ENCODE measurements at places on chromosomes 2 and 18.

DNA sequence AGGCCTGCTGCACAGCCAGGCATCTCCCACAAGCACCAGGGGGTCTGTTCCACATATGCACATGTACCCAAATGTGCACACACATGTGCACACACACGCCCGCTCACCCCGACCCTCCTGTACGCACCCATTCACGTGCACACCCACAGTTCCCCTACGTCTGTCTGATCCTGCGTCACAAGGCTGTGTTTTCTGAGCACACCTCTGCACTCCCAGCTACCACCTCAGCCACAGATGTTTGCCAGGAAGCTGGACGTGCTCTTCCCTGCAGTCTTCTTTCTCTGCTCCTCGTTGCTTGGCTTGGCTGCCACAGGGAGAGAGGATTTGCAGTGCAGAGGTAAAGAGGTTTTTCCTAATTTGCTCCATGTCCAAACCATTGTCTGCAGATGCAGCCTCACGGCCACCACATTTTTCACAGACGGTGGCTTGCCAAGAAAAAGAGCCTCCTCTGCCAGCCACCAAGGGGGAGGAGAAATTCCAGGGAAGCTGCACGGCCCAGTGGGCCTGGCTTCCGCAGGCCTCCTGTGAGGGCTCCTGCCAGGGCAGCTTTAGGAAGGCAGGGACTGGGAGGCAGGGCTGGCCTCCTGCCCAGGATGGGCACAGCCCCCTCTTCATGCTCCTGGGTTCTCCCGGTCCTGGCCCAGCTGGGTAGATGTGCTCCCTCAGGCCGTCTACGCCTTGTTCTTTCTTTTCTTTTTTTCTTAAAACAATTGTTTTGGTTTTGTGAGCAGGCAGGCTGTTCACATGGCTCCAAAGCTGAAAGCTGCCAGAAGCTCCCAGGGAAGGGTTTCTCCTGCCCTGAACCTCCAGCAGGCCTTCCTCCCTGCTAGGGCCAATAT is 29.3 kb upstream of the HS6ST1 start:
- H3K27me3 ChIP-seq: no peaks in the 10 kb centered on the region
- no peaks in the 10 kb centered on the region for H3K4me1 ChIP-seq
- no peaks in the 10 kb centered on the region for H3K36me3 ChIP-seq
- no peak overlapping the region for H3K4me3 ChIP-seq
- no peak overlapping the region for H3K27ac ChIP-seq

- no peaks in the 10 kb centered on the region for H3K27me3 ChIP-seq
- H3K36me3 ChIP-seq: no peaks in the 10 kb centered on the region
- no peak for DNase-seq
- H3K27ac ChIP-seq: no peak overlapping the region
Observed at GRCh38 chr2:165872101-165872791, 78.2 kb upstream of the GALNT3 start.

DNA sequence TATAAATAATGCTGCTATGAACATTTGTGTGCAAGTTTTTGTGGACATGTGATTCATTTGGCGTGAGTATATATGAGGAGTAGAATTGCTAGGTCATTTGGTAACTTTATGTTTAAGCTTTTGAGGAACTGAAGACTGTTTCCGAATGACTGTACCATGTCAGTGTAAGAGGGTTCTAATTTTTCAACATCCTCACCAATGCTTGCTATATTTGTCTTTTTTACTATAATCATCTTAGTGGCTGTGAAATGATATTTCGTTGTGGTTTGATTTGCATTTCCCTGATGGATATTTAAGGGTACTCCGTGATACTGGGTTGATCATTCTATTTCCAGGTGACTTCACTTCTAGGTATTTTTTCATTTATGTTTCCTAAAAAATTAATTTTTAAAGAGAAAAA is 241.1 kb downstream of the BCL2 start:
- no peaks in the 10 kb centered on the region for H3K36me3 ChIP-seq
- no peaks in the 10 kb centered on the region for H3K27me3 ChIP-seq
- no peak overlapping the region for H3K27ac ChIP-seq

- H3K27ac ChIP-seq: no peak overlapping the region
- DNase-seq: no peak
- H3K4me3 ChIP-seq: no peak overlapping the region
- no peaks in the 10 kb centered on the region for H3K4me1 ChIP-seq
- no peaks in the 10 kb centered on the region for H3K36me3 ChIP-seq
- H3K27me3 ChIP-seq: no peaks in the 10 kb centered on the region
Observed at GRCh38 chr2:204027091-204027490, 90.5 kb downstream of the ICOS start.

DNA sequence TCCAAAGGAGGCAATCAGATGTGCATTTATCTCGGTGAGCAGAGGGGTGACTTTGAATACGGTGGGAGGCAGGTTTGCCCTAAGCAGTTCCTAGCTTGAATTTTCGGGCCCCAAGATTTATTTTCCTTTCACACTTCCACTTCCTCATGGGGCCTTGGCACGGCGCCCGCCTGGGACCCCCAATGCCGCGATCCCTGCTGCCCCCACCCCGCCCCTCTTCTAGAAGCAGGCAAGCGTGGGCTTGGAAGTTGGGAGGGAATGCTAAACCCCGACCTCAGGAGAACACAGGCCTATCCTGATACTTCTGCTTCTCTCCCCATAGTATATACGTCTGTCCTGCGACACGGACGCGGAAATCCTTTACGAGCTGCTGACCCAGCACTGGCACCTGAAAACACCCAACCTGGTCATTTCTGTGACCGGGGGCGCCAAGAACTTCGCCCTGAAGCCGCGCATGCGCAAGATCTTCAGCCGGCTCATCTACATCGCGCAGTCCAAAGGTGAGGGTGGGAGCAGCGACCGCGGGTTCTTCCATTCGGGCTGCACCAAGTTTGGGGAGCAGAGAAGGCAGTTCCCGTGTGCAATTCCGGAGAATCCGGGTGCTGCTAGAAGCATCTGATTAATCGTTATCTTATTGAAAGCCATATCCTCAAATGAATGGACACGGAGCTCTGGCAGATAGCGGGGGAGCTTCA is 21.6 kb downstream of the TRPM8 start:
- no peak for DNase-seq
- no peaks in the 10 kb centered on the region for H3K36me3 ChIP-seq
- H3K4me1 ChIP-seq: peaks cover 22% of the 10 kb centered on the region
- no peak overlapping the region for H3K27ac ChIP-seq
- H3K4me3 ChIP-seq: no peak overlapping the region

DNA sequence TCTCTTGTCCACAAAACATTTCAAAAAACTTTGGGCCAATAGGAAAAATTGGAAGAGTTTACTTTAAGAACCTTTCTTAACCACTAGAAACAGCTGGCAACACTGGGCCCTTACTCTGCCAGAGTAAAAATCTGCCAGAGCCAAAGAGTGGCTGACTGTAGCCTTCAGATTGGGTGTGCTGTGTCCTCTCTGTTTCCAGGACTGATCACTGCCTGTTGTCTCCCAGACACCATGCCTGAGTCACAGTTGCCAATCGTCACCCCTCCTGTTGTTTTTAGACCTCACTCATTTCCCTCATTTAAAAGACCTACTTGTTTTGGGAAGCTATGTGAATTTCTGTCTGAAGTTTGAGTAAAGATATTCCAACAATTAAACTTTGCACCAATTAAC is 159.1 kb downstream of the PPP1R1C start:
- no peak for DNase-seq
- no peaks in the 10 kb centered on the region for H3K4me1 ChIP-seq
- no peak overlapping the region for H3K4me3 ChIP-seq
- H3K27ac ChIP-seq: no peak overlapping the region
- no peaks in the 10 kb centered on the region for H3K27me3 ChIP-seq

- H3K27ac ChIP-seq: no peak overlapping the region
- no peaks in the 10 kb centered on the region for H3K4me1 ChIP-seq
- H3K4me3 ChIP-seq: no peak overlapping the region
- no peaks in the 10 kb centered on the region for H3K27me3 ChIP-seq
- H3K36me3 ChIP-seq: 0 out of 2 replicates have a peak, but pooled peaks cover 16% of the 10 kb centered on the region
Observed at GRCh38 chr2:237717366-237718276, 81.0 kb upstream of the RBM44 start.

- no peak overlapping the region for H3K27ac ChIP-seq
- no peaks in the 10 kb centered on the region for H3K27me3 ChIP-seq
- H3K36me3 ChIP-seq: peaks cover 18% of the 10 kb centered on the region
- H3K4me1 ChIP-seq: peaks cover 14% of the 10 kb centered on the region
Observed at GRCh38 chr2:27219091-27219490, 1.9 kb downstream of the CAD start.

DNA sequence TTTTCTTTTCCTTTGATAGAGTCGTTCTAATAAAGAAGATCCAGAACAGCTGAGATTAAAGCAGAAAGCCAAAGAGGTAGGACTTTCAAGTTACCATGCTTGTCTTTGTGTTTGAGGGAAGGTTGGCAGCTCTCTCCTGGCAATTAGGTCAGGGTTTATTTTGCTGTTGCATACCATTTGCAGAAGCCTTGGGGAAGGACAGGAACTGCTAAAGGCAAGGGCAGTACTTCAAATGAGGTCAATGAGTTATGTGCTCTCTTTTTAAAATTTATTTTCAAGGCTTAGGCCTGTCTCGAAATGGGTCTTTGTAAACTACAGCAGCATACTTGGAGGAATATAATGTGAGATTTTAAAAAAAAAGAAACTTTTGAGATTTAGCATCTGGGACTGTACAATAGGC is 108.9 kb downstream of the TAF4B start:
- H3K27ac ChIP-seq: no peak overlapping the region
- no peaks in the 10 kb centered on the region for H3K36me3 ChIP-seq
- no peak for DNase-seq
- no peaks in the 10 kb centered on the region for H3K27me3 ChIP-seq

- H3K27ac ChIP-seq: no peak overlapping the region
- no peaks in the 10 kb centered on the region for H3K36me3 ChIP-seq
- H3K27me3 ChIP-seq: peaks cover 79% of the 10 kb centered on the region
Observed at GRCh38 chr2:60317844-60318243, 235.6 kb downstream of the BCL11A start.

- no peak for DNase-seq
- H3K27me3 ChIP-seq: no peaks in the 10 kb centered on the region
- no peaks in the 10 kb centered on the region for H3K4me1 ChIP-seq
Observed at GRCh38 chr2:39225567-39225966, 18.2 kb downstream of the CDKL4 start.

GRCh38 chr2:127255146-127255545 is 35.0 kb upstream of the CYP27C1 start:
- no peaks in the 10 kb centered on the region for H3K4me1 ChIP-seq
- peaks cover 15% of the 10 kb centered on the region for H3K36me3 ChIP-seq
- H3K4me3 ChIP-seq: no peak overlapping the region
- no peak for DNase-seq

DNA sequence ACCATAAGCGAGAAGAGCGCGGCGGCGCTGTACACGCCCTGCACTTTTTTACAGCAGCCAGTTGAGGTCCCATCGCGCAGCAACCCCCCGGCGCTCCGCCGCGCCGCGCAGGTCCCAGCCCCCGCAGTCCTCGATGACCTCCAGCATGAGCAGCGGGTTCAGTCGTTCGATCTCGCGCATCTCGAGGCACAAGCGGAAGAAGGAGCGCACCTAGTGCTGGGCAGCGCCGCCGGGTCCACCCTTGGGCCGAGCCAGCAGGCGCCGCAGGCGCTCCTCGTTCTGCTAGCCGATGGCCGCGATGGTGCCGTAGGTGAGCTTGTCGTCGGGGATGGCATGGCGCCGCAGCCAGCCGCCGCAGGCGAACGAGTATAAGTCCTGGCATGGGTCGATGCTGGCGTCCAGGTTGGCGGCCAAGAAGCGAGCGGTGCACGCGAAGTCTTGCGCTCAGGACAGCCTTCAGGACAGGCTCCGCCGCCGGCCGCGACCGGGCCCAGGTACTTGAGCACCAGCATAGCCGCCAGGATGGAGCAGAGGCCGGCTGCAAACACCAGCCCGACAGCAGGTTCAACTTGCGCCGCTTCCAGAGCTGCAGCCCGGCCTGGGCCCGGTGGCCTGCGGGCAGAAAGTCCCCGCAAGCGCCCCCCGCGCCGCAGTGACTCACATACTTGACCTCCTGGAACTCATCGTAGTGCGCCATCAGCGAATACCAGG is 8.3 kb downstream of the ALPP start:
- no peaks in the 10 kb centered on the region for H3K27me3 ChIP-seq
- no peaks in the 10 kb centered on the region for H3K36me3 ChIP-seq
- no peak overlapping the region for H3K4me3 ChIP-seq

DNA sequence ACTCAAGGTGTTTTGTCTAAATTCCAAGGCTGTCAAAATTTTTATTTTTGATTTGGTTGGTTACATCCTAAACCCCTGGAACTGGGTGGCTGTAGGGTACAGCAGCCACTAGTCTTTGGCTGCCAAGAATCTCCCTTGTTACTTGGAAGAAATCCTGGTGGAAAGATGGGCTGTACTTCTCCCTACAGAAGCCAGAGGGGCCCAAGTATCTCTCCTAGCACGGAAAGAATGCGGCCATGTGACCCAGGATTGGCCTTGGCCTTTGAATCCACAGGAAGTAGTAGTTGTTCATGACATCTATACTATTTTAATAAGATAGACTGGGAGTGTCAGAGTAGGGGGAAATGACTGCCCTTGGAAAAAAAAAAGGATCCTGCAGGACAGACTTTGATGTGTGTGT is 54.4 kb upstream of the MYO3B start:
- peak overlapping the region; percentile 97 for H3K27ac ChIP-seq
- H3K4me3 ChIP-seq: no peak overlapping the region
- H3K4me1 ChIP-seq: peaks cover 71% of the 10 kb centered on the region

GRCh38 chr18:27331606-27332005 is 146.5 kb upstream of the CHST9 start:
- no peak for DNase-seq
- H3K36me3 ChIP-seq: no peaks in the 10 kb centered on the region
- H3K4me1 ChIP-seq: no peaks in the 10 kb centered on the region
- no peaks in the 10 kb centered on the region for H3K27me3 ChIP-seq

Measured in PC-9 (cell line).